ENCODE measurements at places on chromosomes 2 and 18. TPM values are rescaled to one million over a fixed set of nuclear protein-coding genes. Genes with fewer than 3 reads are reported as not detected.

HOXD13 gene
- not detected for total RNA-seq

DAPL1 gene
- total RNA-seq, result not detected

ACMSD gene
- not detected for total RNA-seq

PIEZO2 gene
- total RNA-seq, result 0.32 TPM

PDE1A gene
- 11.4 TPM for total RNA-seq

ITSN2 gene
- 41.2 TPM for total RNA-seq

XDH gene
- 0.13 TPM for total RNA-seq

KIDINS220 gene
- 48.4 TPM for total RNA-seq

LAMA1 gene
- 0.05 TPM for total RNA-seq

DNA sequence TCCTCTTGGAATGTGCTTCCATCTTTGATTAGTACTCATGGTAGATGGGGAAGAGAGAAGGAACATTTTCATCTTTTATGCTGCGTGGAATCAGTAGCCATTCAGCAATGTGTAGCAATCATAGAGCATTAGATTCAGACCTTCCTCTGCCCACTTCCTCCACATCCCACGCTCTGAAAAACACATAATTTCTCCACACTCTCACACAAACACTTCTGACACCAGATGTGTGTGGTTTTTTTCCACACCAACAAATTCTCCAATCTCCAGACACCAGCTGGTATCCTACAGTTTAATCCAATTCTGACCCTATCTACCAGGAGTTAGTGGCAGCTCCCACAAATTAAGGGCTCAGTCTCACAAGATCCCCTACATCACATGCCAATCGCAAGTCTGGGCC is 103.3 kb downstream of the AOX1 start:
- DNase-seq, result no peak

DNA sequence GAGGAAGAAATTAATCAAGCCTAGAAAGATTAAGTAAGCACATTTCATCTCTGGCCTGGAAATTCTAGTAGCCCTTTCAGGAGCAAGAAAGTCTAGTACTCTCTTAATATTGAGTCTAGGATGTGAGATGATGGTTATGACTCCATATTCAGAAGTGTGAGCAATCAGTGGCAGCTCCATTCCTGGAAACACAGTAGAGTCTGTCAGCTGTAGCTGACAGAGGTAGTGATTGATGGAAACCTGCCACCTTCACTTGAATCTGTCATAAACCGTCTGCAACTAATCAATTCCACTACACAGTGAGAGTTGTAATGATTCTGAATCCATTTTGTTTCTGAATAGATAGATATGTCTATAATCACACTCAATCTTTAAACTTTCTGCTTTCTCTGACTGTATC is 635.1 kb downstream of the IRS1 start:
- no peak for DNase-seq

GRCh38 chr2:205762881-205763280 is 80.6 kb downstream of the NRP2 start:
- DNase-seq, result no peak

- DNase-seq, result no peak
These were observed 35.1 kb upstream of the EFHD1 start for GRCh38 chr2:232598293-232598692.

GRCh38 chr18:46916551-46917107 is 678 bp downstream of the PIAS2 start:
- DNase-seq, result no peak

GRCh38 chr2:73994178-73994831 is 9.6 kb downstream of the TET3 start:
- DNase-seq, result no peak

GRCh38 chr18:49698525-49699025 is 114.8 kb downstream of the ACAA2 start:
- DNase-seq, result no peak

GRCh38 chr2:159317392-159318088 is 31.0 kb upstream of the WDSUB1 start:
- DNase-seq, result no peak

- DNase-seq, result no peak
These were observed 37.0 kb upstream of the CASP8 start for GRCh38 chr2:201223089-201224073.

DNA sequence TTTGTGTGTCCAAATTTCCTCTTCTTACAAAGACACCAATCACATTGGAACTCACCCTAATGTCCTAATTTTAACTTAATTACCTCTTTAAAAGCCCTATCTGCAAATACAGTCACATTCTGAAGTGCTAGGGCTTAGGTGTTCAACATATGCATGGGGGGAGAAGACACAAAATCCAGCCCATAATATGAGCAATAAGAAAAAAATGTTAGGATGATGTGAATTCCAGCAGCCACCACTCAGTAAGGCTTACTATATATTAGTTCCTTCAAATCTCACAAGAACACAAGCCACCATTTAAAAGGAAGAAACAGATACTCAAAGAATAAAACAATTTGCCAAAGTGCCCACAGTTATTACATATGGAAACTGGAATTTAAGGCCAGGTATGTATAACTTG is 285.7 kb downstream of the EPHA4 start:
- DNase-seq, result no peak

DNA sequence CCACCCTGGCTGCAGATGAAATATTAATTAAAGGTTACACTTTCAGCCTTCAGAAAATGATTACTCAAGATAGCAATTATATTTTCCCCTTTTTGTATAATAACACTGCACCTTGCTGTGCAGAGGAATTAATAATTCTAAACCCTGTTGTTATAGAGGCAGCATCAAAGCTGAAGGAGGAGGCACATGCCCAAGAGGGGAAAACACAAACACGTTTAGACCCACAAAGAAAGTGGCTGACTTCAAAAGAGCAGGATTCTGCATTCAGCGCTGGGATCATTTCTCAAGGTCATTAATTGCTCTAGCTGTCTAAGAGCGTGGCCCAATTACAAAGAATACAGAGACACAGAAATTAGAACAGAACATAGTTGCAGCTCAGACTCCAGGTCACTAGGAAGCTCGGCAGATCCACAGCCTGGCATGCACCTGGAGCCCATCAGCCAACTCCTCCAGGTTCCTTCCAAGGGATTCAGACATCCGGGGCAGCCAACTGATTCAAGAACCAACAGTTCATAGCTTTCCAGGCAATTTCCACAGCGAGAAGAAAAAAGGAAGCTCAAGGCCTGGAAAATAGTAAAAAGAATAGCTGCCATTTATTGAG is 102.3 kb upstream of the ID2 start:
- DNase-seq, result no peak

DNA sequence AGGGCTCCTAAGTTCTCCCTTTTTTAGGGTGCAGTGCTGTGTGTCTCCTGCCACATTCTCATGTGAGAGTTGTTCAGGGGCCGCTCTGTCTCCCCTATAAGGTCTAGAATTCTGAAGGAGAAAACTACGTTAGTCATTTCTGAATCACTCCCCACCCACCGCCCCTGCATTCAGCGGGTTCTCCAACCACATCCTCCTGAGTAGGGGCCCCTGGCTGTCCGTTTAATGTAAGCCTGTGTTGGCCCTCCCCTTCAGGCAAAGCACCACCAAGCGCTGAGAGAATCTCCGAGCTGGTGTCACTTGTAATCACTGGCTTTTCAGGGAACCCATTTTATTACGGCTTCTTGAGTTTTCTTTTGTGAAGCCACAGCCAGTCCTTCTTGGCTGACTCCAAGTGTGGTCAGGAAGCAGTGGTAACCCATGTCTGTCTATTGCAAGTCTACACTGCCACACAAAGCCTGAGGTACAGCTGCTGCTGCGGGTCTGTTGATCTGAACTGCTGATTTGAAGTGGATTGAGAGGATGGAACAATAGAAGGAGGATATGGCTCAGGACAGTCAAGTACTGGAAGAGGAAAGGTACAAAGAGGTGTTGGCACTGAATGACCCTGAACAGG is 16.9 kb downstream of the LCT start:
- DNase-seq, result no peak

DNA sequence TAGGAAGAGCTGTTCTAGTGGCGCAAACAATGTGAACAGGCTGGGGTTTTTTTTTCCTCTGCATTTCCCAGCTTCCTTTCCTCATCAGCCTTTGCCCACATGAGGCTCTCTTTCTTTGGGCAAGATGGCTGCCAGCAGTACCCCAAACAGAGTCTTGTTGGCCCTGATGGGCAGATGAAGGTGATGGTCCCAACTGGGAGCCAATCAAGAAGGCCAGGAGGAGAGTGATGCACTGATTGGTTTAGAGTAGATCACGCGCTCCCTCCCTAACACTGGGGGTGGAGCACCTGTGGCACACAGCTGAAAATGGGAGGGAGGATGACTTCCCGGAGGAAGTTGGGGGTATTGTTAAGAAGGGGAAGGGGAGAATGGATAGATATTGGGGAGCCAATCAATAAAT is 96.3 kb upstream of the FZD7 start:
- DNase-seq, result no peak

Measured in Right ventricle myocardium superior (tissue), 1 donor.